ENCODE measurements at places on chromosomes 13 and 19.

DNA sequence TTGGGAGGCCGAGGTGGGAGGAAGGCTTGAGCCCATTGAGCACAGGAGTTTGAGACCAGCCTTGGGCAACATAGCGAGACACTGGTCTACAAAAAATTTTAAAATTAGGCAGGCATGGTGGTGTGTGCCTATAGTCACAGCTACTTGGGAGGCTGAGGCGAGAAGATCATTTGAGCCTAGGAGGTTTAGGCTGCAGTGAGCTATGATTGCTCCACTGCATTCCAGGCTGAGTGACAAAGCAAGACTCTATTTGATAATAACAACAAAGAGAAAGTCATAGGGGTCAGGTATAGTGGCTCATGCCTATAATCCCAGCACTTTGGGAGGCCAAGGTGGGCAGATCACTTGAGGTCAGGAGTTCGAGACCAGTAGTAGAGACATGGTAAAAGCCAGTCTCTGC lies 4.6 kb upstream of the SLC44A2 start:
- no peak for DNase-seq

GRCh38 chr19:39818626-39819097 lies 15.3 kb downstream of the DYRK1B start:
- no peak for DNase-seq

DNA sequence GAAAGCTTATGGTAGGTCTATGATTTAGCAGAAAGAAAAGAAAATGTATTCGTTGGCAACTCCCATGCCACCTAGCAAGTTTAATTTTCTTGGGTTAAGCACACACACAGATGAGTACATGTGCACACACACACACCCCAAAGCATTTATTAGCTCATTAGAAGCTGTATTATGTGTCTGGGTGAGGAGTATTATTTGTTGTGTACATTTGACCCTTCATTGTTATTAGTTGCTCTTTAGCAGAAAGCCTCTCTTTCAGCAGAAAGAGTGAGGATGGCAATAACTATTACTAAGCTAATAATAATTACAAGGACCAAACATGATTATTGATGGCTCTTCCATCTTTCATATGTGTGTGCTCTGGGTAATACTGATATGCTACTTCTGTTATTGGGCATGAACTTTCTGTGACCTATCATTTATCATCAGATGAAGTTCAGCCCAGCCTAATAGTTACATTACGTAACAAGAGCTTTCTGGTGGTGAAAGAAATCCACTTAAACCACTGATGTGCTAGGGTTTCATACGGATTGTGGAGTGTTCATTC lies 177.4 kb upstream of the OBI1 start:
- no peak for DNase-seq

DNA sequence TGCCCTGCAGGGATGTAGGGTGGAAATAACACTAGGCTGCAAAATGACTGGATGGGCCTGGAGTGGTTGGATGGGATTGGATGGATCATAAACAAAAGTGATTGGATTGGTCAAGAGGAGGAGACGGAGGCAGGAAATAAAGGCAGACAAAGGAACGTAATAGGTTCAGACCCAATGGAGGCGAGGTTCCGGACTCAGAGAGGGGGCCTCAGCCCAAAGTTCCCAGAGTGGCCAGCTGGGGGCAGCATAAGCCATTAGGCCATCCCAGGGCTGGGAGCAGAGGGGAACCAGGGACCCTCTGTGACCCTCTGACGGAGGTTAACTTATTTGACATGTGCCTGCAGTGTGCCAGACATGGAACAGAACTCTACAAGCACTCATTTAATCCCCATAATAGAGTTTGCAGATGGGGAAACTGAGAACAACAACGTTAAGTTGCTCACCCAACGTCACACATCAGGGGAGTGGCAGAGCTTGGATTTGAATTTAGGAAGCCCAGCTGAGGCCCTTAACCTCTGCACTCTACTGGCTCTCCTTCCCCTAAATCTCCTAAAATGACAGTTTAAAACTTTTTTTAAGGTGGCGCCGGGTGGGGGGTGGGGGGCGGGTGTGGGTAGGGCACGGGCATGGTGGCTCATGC lies 15.3 kb upstream of the MAP1S start:
- peak; percentile 77 for DNase-seq

- DNase-seq, result peak; percentile 60
Measured at GRCh38 chr13:65677906-65678305, 1552.2 kb downstream of the PCDH9 start.

DNA sequence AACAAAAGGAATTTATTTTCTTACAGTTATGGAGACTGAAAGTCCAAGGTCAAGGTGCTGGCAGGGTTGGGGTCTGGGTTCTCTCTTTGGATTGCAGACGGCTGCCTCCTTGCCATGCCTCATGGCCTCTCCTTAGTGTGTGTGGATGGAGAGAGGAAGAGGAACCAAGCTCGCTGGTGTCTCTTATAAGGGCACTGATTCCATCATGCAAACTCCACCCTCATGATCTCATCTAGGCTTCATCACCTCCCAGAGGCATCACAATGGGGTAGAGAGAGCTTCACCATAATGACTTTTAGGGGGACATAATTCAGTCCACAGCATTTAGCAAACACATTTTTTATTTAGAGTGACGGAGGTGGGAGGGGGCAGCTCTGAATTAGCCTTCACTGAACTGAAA lies 104.9 kb upstream of the ABCC4 start:
- no peak for DNase-seq

- DNase-seq, result no peak
Measured at GRCh38 chr19:19670070-19670551, 1.5 kb downstream of the ZNF101 start.

DNA sequence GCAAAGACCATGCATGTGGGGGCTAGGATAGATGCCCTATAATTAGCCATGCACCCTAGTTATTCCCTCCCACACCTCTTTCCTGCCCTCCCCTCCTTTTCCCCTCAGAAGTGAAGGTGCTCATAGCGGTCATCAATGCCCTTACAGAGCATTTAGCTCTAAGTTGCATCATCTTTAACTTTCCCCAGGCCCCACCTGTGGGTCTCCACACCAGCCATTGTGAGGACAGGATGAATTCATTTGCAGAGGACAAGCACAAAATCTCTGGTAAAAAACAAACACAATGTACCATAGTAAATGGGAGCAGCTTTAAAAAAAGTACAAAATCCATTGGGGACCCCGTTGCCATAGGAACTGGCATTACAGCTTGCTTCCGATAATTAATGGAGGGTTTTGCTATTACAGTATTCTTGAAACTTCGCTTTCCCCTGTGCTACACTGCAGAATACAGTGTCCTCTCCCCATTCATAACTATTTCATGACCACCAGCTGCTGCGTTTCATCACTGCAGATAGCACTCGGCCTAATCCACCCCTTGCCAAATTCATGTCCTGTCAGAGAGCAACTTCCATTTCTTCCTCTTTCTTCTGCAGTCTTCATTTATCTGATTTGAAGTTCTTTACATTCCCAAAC lies 110.5 kb downstream of the ZDHHC20 start:
- no peak for DNase-seq

GRCh38 chr19:11570039-11570462 lies 7.4 kb downstream of the ACP5 start:
- no peak for DNase-seq

DNA sequence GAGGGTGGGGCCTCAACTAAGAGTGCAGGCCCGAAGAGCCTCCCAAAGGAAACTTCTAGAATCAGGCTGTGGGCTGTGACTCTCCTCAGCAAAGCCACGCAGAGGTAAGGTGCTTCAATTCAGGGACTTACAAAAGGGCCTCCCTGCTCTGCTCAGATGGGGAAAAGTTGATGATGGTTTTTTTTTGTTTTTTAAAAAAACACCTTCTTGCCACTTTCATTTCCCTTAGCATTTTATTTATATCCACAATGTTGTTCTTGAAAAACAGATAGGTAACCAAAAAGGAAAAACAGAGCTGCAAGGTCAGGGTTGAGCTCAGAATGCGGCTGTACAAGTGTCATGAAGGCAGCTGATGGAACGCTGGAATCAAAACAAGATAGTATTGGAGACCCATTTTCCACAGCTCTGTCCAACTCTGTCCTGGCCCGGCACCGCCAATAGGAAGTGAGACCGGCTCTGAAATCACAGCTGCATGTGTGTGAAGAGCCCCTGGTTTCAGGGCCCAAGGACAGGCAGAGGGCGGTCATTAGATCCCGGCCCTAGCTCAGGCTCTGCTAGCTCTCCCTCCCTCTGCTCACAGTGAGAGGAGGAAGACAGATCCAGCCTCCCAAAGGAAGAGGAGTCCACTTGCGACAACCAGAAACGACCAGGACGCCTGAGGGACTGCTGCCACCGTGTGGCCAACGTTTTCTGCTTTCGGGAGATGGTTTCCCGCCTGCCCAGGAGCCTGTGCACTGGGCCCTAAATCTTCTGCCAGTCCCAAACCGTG lies 58.3 kb downstream of the KLF2 start:
- DNase-seq, result peak; percentile 91

GRCh38 chr13:59568306-59568705 lies 595.4 kb downstream of the DIAPH3 start:
- DNase-seq, result no peak

DNA sequence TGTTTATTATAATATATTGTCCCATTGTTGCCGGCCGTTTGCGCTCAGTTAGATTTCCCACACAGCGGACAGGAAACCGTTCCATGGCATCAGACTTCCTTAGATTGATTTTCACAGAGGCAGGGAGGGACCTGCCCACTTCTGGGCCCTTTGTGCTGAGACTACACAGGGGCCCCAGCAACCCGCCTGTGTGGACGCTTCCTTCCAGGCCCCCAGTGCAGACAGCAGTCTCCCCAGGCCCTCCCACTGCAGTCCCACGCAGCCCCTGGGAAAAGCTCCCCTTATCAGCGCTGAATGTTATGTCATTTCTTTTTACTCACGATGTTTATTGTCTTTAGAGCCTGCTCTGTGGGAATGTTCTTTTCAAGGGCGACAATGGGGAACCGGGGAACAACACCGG lies 351.7 kb upstream of the ARGLU1 start:
- peak; percentile 57 for DNase-seq

DNA sequence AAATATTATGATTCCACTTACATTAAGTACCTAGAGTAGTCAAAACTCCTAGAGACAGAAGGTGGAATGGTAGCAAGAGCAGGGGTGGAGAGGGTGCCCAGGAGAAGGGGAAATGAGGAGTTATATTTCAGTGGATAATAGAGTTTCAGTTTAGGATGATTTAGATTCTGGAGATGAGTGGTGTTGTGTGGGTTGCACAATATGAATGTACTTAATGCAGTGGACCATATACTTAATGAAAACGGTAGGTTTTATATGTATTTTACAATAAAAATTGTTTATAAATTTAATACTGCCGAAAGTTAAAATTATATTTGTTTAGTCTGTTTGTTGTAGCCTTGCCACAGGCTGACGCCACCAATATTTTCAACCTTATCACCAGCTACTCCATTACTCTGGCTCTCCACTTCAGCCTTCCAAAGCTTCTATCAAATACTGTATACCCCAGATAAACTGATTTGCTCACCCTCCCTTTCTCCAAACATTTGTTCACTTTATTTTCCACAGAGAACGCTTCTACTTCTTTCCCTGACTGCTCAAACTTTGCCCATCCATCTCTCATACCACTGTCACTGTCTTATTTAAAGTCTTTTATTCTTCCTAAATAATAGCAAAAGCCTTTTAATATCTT lies 1.4 kb upstream of the RBM26 start:
- DNase-seq, result no peak

GRCh38 chr13:29847501-29847983 lies 2.9 kb downstream of the UBL3 start:
- DNase-seq, result peak; percentile 59

DNA sequence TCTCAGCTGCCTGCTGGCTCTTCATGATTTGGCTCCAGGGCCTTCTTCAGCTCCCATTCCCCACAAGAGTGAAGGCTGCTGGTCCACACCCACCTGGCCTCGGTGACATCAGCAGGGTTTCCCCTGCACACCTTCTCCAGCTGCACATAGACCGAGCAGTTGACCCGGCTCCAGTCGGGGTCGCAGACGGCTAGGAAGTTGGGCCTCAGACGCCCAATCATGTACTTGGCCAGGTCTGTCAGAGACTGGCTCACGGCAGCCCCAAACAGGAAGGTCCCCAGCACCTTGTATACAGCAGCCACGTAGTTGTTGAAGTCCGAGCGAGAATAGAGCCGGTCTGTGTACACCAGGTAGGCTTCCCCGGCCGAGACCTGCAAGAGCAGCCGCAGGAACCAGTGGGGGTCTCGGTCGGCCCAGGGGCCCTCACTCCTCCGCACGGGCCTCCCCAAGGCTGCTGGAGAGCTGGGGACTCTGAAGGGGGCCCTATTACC lies 3.8 kb downstream of the PLPP2 start:
- no peak for DNase-seq

DNA sequence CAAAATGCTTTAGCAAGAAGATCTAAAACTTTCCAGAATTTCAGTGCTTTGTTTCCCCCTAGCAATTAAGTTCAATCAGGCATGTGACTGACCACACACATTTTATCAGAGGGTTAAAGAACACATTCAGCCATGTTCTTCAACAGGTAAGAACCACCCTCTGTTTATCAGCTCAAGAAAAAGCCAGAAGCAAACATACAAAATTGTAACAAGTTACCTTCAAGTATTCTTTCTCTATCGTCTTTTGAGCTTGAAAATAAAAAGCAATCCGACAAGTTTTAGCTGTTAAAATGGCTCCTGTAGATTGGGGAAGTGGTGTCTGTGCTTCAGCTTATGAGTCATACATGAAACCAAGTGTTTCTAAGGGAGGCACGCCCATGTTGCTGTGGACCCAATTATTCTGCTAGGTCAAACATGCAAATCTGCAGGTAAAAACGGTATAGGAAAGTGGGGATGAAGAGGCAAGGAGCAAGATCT lies at the start of gene ELF1:
Gene ELF1, minus strand, starts transcription at position 306 of the 477 bp plus-strand sequence. CDS start 37,262 bp downstream, outside the sequence.
- DNase-seq, result peak; percentile 65

DNA sequence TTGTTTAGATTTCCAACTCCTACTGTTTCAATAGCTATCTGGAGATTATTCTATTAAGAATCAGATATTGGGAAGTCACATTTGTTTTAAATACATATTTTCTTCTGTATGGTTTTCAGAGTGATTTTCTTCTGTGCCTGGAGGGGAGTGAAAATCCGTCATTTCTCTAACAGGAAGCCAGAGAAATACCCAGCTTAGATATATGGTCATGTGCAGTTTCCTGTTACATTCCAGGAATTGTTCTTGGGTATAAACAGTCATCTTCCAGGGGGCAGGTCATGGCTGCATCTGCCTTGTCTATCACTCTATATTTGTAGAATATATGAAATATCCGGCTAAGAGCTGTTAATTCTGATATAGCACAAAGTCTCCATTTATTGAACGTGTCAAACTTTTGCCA lies 77.5 kb upstream of the MIR17HG start:
- DNase-seq, result peak; percentile 26

DNA sequence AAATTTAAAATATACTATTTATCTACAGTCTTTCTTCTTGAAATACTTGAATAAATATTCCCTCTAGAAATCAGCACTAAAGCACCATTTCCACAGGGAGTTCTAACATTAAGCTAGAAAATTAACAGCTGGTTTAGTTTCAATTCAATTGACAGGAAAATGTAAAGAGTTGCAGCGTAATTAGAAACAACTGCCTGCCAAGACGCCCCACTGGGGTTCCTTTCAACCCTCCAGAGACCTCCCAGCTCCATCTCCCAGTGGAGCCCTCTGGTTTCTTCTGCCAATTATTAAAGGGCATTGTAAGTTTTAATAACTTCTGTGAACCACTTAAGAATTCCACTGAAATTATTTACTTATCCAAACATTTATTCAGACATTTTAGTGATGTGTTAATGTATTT lies 4.2 kb downstream of the GJA3 start:
- DNase-seq, result no peak

- DNase-seq, result no peak
Measured at GRCh38 chr19:35727053-35727955, 9.5 kb downstream of the KMT2B start.

Data from choroid plexus epithelial cell (primary cell).